OCI-M1 (cell line): ENCODE measurements at places on chromosomes 6 and 20.

GRCh38 chr20:63155266-63156165, 60.4 kb downstream of the YTHDF1 start:
- no peak for DNase-seq

- DNase-seq = no peak
These were observed 34.3 kb downstream of the FNDC1 start for GRCh38 chr6:159203304-159204005.

DNA sequence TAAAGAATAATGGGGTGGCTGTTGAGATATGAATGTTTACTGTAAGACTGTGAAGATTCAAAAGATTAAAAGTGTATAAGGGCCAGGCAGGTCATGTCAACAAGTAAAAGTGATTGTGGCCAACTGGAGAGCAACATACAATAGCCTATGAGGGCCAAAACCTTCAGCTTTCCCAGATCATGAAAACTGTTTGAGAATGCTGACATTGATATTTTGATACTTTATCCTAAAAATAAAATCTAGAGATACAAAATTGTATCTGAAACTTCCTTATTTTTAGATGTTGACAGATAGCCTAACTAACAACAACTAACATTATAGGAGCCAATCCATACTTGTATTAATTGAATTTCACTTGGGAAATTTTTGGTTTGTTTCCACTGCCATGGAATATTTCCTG, 70.3 kb upstream of the PAK5 start:
- no peak for DNase-seq

- DNase-seq = no peak
These were observed 92.6 kb downstream of the SNX5 start for GRCh38 chr20:17875981-17876385.

- DNase-seq = no peak
These were observed 38.2 kb downstream of the KIF6 start for GRCh38 chr6:39686976-39687375.

GRCh38 chr6:132730560-132730959, 16.7 kb upstream of the VNN1 start:
- no peak for DNase-seq

- DNase-seq = peak; percentile 14
These were observed 14.8 kb upstream of the TMEM244 start for GRCh38 chr6:129875610-129876520.

GRCh38 chr6:90159452-90159851, 137.2 kb downstream of the BACH2 start:
- no peak for DNase-seq
